ENCODE measurements at places on chromosomes 2 and 18. TPM values are rescaled to one million over a fixed set of nuclear protein-coding genes. Genes with fewer than 3 reads are reported as not detected.

DNA sequence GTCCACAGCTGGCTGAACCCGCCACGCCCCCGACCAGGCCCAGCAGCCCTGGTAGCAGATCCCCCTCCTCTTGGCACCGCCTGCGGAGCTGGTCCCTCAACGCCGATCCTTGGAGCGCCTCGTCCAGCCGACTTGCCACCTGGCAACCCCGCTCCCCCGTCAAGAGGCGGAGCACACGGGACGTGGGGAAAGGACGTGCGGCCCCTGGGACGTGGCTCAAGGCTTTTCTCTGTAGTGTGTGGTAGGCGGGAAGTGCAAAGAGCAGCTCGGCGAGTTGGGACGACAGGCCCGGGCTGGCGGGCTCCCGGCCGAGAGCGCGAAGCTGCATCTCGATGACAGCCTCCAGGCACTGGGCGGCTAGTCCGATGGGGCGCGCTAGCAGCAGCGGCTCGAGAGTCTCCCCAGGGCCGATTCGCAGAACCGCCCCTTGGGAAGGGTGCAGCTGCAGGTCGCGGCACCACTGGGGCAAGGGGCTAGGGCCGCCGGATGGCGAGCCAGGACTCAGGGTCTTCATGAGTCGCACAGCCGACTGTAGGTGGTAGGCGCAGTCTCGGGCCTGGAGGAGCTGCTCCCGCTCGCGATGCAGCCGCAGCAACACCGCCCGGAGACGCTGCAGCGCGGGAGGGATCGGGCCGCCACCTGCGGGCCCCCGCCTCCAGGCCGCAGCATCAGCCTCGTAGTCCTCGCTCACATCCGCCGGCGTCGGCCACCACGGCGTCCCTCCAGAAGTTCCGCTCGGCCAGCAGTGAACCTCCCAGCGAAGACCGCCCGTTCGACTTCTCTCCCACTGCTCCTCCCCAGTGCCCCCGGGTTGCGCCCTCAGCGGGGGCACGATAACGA is 617 bp downstream of the CCDC142 start:
- H3K27ac ChIP-seq: peak overlapping the region; percentile 99
- H3K4me3 ChIP-seq: peak overlapping the region; percentile 100
- no peak for DNase-seq

DNA sequence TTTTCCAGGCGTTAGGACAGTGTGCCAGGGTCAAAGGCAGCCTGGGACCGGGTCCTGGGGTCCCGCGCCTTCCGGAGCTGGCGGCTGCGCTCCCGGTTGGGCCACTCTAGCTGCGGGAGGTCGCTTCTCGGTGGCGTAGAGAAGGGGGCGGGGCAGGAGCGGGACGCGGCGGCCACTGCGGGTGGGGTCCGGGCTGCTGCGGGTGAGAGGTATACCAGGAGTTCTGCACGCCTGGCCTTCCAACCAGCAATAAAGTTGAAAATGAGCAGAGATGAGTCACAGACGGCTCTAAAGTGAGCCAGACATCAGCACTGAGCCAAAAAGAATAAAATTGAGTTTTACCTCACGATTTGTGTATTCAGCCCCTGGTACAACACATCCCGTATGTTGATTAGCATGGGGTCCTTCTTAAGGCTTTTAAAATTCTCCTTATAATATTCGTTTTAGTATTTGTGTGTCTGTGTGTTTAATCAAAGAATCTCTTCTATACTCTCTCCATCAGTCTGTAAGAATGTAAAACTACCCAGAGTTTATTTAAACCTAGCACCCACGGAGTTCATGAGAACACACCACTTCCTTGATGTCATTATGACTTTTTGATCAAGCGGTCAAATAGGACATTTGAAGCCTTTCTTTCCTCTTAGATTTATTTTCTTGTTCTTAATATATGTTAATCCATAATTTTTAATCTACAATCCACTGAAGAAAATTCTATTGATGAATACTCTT is at the start of gene C1GALT1C1L:
C1GALT1C1L (minus strand) TSS at position 108 of the 729 bp plus-strand sequence; CDS start at position 1, 107 bp downstream.
- no peaks in the 10 kb centered on the region for H3K4me1 ChIP-seq
- H3K4me3 ChIP-seq: no peak within 1 kb of the TSS
- H3K36me3 ChIP-seq: peaks cover 10% of the 10 kb centered on the region

- no peaks in the 10 kb centered on the region for H3K27me3 ChIP-seq
- DNase-seq: no peak
- no peak overlapping the region for H3K4me3 ChIP-seq
- H3K27ac ChIP-seq: no peak overlapping the region
Measured at GRCh38 chr2:37851428-37851827, 73.7 kb upstream of the RMDN2 start.

The SLC4A5 gene
- 3.0 TPM for total RNA-seq

GRCh38 chr2:237759176-237759575 is 39.4 kb upstream of the RBM44 start:
- H3K36me3 ChIP-seq: peaks cover 38% of the 10 kb centered on the region
- no peak overlapping the region for H3K27ac ChIP-seq
- H3K4me3 ChIP-seq: no peak overlapping the region
- no peaks in the 10 kb centered on the region for H3K4me1 ChIP-seq

GRCh38 chr2:11995456-11995855 is 249.0 kb downstream of the LPIN1 start:
- H3K27ac ChIP-seq: no peak overlapping the region
- H3K4me1 ChIP-seq: no peaks in the 10 kb centered on the region
- no peak for DNase-seq

DNA sequence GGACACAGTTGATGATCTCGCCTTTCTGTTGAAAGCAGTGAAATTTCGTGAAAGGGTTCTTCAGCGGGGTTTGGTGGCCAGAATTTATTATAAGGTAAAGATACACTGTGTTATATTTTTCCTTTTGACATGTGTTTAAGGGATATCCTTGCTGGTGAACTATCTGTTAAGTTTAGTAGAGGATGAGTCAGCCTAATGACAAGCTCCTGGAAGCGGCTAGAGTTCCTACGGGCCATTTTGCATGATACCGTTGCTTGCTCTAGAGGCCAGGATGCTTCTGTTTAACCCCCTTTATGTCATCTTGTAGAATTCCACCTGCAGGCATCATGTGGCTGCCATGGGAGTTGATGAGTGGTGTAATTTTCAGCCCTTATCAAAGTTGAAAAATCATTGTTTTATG is 124.8 kb upstream of the BCL2L11 start:
- H3K4me1 ChIP-seq: peaks cover 5% of the 10 kb centered on the region
- DNase-seq: no peak
- no peak overlapping the region for H3K4me3 ChIP-seq
- no peak overlapping the region for H3K27ac ChIP-seq

DNA sequence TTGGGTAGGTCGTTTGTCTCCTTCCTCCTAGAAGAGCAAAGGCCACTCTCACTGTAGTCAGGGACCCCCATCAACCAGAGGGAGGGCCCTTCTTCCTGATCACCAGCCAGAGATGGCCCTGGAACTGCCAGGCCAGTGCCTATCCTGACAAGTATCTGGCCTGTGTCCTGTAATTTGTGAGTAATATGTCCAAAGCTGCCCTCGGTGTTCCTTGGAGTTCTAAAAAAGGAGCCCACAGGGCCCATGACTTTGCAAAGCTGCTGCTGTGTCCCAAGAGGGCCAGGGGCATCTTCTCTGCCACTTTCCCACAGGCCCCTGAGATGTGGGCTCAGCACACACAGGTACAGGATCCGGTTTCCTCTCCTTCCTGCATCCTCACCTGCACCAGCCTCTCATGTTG is 212.4 kb downstream of the SEPTIN10 start:
- no peak for DNase-seq
- H3K4me1 ChIP-seq: peaks cover 24% of the 10 kb centered on the region
- no peak overlapping the region for H3K4me3 ChIP-seq
- peaks cover 21% of the 10 kb centered on the region for H3K27me3 ChIP-seq

The MEP1B gene
- total RNA-seq: not detected

GRCh38 chr2:139353874-139354273 is 573.7 kb upstream of the NXPH2 start:
- no peaks in the 10 kb centered on the region for H3K27me3 ChIP-seq
- no peaks in the 10 kb centered on the region for H3K4me1 ChIP-seq
- H3K27ac ChIP-seq: no peak overlapping the region
- H3K4me3 ChIP-seq: no peak overlapping the region
- peaks cover 5% of the 10 kb centered on the region for H3K36me3 ChIP-seq

Measured in neural crest cell (in vitro differentiated cells).